NCI-H2171 treated with DMSO at 0.1 percent for 48 hours (cell line): ENCODE measurements at places on chromosomes 12 and 14.

GRCh38 chr12:128290938-128291337 lies 24.0 kb downstream of the TMEM132C start:
- DNase-seq = no peak

GRCh38 chr12:116406529-116406928 lies 129.0 kb upstream of the MED13L start:
- DNase-seq = peak; percentile 90

DNA sequence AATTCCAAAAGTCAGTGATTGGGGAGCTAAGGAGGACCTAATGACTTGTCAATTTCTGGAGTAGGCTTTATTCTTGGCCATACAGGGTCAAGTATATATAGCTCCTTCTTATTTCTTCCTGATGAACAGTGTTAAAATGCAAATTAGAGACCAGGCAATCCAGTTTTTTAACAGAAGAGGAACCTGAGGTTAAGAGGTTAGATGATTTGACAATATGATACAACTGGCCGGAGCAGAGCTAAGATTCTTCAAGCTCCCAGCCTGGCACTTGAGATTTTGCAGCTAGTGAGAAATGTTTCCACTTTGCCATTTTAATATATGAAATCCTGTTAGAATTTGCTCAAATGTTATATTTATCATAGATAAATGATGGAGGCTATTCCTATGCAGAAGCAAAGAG lies 204.0 kb downstream of the SSPN start:
- no peak for DNase-seq

GRCh38 chr12:88944397-88944796 lies 364.1 kb upstream of the KITLG start:
- no peak for DNase-seq

DNA sequence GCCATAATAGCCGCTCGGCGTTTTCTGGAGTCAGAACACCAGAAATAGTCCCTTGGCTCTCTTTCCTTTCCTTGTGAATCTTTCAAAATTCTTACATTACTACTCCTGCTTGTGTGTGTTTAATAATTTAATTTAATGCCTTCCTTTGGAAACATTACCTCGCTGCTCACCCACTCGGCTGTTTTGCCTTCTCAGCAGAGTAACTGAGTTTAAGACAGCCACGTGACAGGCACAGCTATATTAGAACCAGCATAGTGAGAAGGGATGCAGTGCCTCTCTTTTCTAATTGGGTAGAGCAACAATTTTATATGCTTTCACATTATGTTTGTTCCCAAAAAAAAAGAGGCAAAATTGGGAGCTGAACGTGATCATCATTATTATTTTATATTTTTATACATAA lies 107.6 kb downstream of the ETV6 start:
- DNase-seq = no peak
